ENCODE measurements at places on chromosomes 12 and 14.
A peak's percentile ranks its signal among the peaks of the same experiment; 100 is the strongest.

DNA sequence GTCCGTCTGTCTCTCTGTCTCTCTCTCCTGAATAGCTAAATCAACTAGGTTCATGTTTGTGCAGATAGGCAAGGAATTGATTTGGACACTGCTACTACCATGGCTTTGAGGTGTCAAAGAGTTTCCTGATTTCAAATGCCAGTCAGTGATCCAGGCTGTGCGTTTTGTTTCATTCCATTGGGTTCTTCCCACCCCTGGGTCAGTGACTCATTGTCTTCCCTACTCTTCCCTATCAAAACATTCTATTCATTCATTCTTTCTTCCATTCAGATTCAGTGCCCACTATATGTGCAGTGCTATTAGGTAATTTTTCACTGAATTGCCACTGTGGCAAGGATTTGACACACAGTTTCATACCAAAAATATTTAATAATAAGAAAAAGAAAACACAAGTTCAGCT lies 50.4 kb downstream of the RPH3A start:
- DNase-seq: no peak

DNA sequence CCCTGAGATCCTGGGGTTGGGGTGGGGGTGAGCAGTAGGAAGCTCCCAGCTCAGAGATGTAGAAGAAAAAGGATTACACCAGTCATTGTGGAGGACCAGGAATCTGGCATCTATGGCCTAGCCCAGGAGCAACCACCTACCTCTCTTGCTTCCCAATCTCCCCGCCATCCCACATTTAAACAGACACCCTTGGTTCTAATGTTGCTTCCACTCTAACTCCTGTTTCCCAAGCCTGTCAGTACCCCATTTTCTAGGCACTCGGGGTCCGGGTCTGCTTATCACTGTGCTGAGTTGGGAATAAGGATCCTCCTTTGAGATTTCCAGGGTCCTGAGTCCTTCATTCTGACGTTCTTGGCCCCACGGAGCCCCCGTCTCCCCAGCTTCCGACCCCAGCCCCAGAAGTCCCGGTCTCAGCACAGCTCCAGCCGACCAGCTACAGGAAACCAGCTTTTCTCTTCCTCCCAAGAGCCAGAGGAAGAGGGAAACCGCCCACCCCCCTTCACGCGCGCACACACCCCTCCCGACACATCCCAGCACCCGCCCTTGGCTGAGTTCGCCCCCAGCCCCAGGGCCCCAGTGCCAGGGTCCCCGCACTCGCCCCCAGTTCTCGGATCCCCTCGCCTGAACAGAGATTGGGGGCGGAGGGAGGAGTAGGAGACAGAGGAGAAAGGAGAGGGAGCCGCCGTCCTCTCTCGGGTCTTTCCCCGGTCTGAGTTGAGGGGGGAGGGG lies 1.2 kb downstream of the ITGA5 start:
- DNase-seq: peak; percentile 16

DNA sequence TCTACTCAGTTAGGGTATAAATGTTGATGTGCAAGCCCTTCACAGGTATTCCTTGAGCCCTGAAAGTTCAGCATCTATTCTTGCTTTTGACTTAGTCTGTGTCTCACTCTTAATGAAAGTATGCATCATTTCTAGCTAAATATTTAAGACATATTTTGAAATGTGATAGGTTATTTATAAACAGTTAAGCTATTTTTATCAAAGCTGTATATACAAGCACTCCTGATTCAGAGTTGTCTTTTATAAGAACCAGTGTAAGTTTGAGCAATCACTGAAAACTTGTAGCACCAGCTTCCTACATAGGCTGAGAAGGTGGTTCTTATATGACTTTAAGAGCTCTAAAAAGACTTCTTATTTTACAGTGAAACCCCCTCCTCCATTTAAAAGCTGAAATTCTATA lies 98.6 kb downstream of the MYF5 start:
- no peak for DNase-seq

DNA sequence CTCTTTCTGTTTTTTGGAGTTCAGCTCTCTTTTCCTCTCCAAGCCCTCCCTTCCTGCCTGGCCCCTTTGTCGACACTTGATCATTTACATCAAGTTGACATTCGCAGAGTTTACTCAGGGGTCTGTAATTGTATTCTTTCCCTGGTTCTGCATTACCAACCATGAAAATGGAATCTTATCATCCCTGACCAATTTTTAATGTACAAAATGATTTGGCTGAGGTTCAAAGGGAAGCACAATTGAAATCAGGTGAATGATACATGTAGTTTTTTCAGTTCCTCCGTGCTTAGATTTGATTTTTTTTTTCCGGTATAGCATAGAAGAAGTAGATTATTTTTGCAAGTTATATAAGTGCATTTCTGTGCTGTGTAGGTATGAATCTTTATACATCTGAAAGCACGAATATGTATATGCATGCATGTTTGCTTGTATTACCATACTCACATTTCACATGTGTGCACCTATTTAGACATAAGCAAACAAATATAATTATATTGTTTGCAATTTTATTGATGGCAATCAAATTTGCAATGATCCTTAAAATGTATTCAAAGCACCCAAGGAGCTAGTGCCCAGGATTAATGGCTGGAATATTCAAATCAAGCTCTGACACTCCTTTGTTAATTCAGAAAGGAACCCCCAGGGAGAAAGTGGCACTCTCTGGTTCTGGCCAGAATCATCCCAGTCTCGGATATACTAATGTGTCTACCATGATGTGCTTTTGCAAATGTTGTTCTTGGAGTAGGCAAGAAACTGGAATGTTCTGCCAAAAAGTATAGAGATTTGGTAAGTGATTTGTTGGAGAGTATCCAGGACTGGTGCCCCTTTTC lies 189.3 kb downstream of the VRK1 start:
- no peak for DNase-seq

DNA sequence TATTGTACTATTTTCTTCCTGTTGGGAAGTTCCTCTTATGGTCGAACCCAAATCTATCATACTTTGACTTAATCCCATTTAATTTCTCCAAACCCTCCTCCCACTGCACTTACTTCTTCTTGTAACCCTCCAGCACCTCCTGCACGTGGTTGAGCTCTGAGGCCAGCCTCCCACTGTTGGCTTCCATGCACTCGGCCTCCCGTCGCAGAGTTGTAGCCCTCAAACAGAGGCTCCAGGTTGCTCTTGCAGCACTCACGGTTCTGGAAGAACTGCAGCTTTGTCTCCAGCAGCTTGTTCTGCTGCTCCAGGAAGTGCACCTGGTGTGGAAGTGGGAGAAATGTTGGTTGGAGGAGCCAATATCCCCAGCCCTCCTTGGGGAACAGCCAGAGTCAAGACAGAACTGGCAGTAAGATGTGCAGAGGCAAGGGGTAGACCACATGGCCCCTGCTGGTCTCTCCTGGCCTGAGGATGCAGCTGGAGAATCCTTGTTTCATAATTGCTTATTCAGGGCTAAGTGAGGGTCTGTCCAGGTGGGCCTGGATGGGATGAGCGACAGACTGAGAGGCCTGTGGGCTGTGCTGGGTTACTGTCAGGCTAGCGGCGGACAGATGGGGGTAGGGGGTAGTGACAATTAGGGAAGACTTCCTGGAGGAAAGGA lies 18.4 kb upstream of the KRT86 start:
- no peak for DNase-seq

DNA sequence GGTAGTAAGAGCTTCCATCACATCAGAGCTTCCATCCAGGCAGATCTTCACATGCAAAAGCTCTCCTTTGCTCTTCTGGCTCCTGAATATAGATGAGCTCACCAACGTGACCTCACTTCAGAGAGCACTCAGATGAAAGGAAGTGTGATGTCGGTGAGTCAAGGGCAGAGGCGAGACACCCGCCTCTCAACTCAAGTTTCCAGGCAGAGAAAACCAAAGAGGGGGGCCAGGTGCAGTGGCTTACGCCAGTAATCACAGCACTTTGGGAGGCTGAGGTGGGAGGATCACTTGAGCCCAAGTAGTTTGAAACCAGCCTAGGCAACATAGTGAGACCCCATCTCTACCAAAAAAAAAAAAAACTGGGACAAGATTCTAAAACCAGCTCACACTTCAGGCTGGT lies 126.9 kb downstream of the DUSP6 start:
- DNase-seq: no peak

- DNase-seq: no peak
These were observed 6.7 kb downstream of the FAM222A start for GRCh38 chr12:109720152-109720856.

DNA sequence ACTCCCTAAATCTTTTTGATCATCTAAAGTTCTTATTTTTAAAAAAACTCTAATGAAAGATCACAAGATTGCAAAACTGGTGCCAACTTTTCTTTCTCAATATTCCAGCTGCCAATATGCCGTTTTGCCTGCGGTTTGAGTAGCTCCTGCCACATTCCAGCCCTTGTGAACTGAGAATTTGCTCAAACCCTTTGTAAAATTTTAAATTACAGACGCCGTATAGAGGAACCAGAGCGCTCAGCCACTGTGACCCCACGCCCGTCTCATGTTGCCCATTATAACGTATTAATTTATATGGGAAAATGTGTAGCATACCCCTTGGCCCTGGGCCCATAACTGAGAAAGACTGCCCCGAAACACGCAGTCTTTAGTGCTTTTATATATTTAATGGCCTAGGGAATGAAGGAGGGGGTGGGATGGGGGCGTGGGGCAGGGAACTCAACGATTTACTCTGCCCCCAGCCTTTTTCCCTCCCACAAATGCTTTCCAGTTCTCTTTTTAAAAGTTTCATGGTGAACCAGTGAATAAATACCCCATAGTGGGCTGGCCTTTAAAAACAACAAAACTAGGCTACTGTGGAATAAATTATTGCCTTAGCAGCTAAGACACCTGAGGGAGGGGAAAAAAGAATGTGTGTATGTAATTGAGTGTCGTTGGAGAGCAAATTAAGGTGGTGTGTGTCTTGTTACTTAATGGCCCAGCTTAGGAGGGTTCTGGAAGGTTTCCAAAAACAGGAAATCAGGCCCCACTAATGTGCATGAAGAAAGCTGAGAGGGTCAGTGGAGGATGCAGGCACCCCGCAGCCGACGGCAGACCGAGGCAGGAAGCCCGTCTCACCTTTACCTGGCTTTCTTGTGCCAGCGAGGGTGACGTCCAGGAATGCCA lies 45.7 kb upstream of the RFLNA start:
- no peak for DNase-seq

- no peak for DNase-seq
These were observed 1080.5 kb upstream of the FOXG1 start for GRCh38 chr14:27686137-27686536.

GRCh38 chr12:46898989-46899388 lies 73.2 kb upstream of the SLC38A4 start:
- no peak for DNase-seq

DNA sequence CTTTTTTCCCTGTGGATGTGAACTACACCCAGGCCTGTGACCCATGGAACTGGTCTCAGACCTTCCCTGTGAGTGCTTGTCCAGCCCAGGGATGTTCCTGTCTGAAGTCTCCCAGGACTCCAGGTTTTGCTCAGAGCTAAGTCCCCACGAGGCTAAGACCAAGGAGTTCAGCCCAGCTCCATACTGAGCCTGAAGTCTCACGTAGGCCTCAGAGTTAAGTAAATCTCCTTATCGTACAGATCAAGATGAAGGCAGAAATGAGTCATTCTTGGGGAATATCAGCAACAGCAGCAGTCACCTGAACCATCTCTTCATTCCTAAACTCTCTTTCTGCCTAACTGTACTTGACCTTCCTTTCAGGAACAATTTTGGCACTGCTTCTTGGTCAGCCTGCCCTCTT lies 139.8 kb downstream of the ANO6 start:
- no peak for DNase-seq

DNA sequence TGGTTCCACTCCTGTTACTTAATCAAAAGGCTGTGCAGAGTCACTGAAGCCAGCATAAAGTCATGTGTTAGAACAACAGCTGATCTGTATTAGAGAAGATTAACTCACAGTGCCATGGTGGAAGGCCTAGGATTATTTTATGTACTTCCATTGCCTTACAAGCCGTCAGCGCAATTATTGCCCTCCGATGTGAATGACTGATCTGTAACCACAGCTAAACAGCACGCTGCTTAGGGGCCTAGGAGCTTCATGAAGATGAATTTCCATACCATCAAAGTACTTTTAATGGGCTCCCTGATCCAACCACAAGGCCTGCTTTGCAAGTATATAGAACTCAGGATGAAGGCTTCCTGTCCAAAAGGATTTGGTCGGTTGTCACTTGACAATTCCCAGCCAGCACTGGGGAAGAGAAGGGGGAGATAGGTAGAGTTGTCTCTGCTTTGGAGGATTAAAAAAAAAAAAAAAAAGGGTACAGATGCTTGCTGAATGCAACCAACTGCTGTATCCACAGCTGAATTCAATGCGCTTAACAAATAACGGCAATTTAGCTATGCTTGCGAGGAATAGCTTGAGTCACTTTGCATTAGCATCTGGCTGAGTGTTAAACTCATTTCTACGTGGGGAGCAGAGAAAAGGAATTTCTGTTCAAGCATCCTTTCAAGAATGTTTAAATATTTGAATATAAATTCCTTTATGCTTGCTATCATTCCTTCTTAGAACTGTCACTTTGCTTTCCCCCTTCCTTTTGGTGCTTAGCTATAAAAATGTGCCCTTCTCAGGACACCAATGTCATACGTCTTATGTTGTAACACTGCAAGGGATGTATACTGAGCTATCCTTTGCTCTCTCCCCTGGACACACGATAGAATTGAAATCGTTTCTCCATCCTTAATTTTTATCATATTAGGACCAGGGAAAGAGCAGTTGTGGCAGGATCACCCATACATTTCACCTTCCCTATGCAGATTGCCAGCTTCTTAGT lies 387.8 kb downstream of the SOX5 start:
- DNase-seq: peak; percentile 65

DNA sequence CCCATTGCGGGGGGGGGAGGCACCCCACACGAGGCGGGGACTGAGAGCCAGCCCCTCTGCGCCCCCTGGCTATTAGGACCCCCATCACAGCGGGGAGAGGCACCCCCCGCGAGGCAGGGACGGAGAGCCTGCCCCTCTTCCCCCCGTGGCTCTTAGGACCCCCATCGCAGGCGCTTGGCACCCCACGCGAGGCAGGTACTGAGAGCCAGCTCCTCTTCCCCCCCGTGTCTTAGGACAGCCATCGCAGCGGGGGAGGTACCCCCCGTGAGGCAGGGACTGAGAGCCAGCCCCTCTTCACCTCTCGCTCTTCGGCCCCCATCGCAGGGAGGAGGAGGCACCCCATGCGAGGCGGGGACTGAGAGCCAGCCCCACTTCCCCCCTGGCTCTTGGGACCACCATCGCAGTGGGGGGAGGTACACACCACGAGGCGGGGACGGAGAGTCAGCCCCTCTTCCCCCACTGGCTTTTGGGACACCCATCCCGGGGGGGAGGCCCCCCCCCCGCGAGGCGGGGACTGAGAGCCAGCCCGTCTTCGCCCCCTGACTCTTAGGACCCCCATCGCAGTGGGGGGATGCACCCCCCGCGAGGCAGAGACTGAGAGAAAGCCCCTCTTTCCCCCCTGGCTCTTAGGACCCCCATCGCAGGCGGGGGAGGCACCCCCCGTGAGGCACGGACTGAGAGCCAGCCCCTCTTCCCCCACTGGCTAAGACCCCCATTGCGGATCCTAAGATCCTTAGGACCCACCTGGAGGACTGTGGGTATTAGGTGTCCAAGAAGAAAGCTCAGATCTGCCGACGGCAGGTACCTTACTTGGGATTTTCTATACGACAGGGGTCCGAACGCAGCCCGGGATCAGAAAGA lies 198.6 kb upstream of the PZP start:
- DNase-seq: no peak

GRCh38 chr14:104647467-104648043 lies 41.9 kb upstream of the INF2 start:
- DNase-seq: no peak

GRCh38 chr12:77372494-77372893 lies 307.1 kb upstream of the E2F7 start:
- no peak for DNase-seq

- no peak for DNase-seq
These were observed 231.7 kb downstream of the NRXN3 start for GRCh38 chr14:78401866-78402265.
